IPS DF 19.7 (cell line): ENCODE measurements at places on chromosomes 11 and 22.

- no peak for DNase-seq
Measured at GRCh38 chr22:40121461-40121860, 56.3 kb upstream of the TNRC6B start.

DNA sequence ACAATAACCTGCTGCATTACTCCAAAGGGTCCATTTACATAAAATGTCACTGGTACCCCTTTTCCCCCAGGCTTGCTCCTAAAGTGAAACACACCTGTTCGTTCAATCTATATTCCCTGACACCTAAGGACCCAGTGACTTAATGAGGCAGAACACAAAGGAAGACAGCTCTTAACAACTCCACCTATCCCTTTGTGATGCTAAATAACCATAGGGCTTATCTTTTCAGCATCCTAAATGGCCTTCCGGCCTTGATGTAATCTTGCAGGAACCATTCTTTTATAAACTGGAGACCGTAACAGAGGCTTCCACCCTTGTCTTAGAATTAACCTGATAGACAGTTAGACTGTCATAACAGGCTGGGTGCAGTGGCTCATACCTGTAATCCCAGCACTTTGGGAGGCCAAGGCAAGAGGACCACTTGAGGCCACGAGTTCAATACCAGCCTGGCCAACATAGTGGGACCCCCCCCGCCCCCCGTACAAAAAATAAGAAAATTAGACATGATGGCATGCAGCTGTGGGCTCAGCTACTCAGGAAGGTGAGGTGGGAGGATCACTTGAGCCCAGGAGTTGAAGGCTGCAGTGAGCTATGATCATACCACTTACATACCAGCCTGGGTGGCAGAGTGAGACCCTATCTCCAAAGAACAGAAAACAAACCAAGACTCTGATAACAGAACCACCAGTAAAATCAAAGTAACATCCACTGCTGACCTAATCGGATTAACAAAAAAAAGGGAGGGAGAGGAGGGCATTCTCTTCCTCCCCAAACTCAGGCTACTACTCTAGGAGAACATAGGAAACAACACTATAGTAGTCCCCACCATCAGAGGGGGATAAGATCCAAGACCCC is 5.1 kb downstream of the CHEK2 start:
- DNase-seq, result no peak

GRCh38 chr11:129278586-129279319 is 86.6 kb upstream of the ARHGAP32 start:
- DNase-seq, result no peak

DNA sequence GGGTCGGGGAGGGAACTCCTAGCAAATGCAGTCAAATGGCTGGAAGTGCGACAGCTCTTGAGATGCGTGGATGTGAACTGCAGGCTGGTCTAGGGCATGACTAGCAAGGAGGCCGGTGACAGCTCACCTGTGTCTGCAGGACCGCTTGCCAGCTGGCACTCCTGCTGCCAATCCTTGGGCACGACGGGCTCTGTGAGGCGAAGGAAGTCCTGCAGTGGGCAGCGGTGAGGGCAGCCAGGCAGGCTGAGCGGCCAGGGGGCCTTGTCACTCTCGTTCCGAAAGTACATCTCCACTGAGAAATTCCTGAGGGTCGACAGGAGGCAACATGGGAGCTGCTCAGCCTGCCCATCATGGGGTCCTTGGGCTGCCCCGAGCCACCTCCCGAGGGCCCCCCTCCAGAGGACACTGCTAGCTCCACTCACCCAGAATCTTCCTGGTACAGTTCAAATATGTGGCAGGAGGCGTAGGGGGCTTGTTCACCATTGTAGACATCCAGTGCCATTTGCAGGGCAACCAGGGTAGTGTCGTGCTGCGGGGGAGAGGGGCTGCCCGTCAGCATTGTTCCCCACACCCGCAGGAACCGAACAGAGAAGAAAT is 5.9 kb downstream of the ACP2 start:
- no peak for DNase-seq

GRCh38 chr22:38567531-38568285 is 2.3 kb downstream of the DMC1 start:
- no peak for DNase-seq

DNA sequence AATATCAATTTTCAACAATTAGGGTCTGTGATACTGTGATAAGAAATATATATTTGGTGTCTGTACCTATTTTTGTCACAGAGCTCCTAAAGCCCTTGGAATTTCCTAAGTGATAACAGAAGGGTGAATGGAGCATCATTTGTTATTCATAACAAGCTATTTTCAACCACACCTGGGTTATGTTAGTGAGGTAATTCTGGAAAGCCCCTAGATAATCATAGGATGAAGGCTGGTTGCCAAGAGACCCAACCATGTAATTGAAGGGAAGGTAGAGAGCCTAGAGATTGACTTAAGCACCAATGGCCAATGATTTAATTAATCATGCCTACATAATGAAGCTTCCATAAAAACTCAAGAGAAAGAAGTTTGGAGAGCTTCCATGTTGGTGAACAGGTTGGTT is 109.4 kb downstream of the KIF18A start:
- DNase-seq, result no peak

DNA sequence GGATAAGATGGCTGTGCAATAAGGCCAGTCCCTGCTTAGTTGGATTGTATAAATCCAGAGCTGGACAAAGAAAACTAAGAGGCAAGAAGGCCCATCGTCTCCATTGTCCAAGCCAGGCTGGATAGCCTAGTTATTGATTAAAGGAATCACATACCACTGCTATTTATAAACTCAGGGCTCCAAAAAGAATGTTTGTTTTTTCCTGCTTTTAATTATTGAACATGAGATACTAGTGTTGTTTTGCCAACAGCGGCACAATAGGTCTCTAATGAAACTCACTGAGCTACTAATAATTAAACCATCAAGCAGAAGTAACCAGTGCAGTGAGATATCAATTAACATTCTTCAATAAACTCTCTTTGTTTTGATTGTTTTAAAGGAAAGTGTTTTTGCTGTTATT is 259.7 kb downstream of the INSC start:
- DNase-seq, result no peak

DNA sequence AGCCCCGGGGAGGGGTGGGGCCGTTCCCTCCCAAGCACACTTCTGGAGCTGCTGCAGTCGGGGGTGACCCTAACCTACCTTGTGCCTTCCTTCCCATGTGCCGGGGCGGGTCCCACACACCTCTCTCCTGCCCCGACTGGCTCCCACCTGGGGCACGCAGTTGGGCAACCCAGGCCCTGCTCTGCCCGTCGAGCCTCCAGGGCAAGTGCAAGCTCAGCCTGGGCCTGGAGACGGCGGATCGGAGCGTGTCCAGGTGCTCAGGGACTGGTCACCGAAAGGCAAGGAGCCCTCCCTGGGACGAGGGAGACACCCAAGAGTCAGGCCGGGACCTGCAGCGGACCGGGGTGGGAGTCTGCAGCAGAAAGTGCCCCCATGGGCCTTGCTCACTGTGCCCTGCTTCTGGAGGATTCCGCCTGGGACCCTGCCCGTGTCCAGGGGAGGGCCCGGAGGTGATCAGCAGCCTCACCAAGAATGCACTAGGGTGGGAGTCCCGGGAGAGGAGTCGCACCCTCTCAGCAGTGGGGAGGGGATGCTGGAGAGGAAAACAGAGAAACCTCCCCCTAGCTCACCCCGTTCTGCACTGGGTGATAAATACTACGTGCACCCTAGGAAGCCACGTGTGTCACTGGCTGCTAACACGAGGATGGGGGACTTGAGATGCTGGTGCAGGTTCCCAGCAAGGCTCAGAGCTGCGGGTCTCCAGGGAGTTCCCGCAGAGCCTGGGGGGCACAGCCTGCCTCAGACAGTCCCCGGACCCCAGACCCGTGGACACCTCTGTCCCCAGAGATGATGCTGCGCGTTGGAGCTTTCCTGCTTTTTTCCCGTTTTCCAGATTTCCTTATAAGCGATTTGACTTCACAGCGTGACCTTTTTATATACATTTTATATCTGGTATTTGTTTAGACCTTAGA is 5.2 kb upstream of the GATD1 start:
- no peak for DNase-seq

DNA sequence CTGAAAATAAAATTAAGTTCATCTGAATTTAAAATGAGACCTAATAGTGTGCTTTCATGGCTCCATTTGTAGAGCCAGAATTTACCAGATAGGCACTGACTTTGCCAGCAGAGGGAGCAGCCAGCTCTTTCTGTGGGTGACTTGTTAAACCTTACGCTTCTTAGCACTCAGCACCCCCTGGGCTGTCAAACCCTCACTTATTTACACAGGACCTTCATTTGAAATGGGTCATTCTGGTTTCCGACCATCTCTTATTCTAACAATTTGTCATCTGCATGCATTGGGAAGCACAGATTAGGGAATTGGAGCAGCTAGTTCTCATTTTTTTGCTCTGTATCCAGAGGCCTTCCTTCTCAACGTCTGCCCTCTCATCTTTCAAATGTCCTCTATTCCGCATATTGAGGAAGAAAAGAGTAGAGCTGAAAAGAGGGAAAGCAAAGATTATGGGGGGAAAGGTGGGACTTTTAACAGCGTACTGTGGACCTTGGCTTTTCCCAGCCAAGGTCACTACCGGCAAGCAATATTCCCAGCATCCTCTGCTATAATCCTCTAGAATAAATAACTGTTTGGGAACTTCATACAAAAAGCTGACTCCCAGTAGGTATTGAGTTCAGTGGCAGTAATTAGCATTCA is 3.1 kb downstream of the ASRGL1 start:
- DNase-seq, result no peak

DNA sequence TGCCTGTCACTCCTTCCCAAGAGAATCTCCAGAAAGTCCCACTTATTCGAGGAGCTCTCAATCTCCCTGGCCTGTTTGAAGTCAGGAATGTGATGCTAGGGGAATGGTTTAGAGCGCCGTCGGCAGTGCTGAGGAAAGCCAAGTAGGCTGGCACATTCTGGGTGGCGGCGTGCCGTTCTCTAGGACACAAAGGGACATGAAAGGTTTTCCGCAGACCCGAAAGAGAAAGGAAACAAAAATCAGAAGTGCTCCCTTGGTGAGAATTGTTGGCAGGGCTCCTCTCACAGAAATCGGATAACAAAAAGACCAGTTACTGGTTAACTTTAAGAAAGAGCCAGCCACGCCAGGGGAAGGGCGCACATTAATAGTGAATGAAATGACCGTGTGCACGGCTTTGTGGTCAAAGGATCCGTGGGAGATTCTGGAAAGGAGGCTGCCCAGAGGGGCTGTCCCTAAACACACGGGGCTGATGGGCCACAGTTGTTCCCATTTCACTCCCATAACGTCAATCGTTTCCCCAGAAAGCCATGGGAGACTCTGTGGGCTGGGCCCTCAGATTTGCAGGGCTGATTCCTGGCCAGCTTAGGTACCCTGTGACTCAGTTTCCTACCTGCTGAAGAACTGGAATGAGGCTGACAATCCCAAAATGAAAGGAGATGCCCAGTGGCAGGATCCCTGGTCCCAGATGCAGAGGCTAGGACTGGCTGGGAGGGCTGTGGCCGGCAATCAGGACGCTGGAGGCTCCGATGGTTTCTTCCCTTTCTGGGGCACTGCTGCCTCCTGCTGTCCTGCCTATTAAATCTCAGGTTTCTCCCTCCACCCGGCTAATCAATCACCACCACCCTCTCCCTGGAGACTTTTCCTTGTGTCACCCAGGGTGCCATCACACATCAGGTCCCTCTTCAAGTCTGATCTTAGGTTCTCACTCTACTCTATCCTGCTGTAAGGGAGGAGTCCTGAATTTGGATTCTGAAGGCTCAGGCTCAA is 82.3 kb downstream of the RCN1 start:
- no peak for DNase-seq

DNA sequence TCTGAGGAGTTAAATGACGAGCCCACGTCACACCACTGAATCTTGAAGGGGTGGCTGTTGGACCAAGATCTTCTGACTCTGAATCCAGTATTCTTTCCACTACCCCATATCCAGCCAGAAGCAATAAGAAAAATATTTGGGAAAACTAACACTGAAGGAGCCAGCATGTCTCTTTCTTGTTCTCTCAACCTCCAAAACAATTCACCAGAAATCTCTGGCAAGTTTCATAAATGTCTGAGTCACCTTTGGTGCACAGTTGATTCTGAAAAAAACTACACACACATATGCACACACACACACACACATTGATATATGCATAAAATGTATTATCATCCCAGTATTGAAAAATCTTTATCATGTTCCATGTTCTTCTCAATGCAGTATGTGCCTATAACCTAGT is 104.3 kb upstream of the BLID start:
- DNase-seq, result no peak

DNA sequence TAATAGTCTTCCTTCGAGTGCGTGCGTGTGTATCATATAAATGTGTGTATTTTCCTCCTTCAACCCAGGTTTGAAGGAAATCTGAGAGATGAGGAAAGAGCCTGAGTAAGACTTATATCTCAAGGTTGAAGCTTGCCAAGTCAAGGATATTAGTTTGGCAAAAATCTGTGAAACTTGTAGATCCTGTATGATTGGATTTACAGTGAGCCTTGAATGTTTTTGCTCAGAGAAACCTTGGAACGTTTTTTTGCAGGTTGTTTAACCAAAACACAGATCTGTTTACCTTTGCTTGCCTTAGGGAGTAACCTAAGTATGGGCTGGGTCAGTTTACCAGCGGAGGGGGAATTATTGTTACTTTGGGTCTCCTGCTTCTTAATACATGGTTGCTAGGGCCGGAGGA is 35.9 kb upstream of the SORL1-AS1 start:
- DNase-seq, result no peak

DNA sequence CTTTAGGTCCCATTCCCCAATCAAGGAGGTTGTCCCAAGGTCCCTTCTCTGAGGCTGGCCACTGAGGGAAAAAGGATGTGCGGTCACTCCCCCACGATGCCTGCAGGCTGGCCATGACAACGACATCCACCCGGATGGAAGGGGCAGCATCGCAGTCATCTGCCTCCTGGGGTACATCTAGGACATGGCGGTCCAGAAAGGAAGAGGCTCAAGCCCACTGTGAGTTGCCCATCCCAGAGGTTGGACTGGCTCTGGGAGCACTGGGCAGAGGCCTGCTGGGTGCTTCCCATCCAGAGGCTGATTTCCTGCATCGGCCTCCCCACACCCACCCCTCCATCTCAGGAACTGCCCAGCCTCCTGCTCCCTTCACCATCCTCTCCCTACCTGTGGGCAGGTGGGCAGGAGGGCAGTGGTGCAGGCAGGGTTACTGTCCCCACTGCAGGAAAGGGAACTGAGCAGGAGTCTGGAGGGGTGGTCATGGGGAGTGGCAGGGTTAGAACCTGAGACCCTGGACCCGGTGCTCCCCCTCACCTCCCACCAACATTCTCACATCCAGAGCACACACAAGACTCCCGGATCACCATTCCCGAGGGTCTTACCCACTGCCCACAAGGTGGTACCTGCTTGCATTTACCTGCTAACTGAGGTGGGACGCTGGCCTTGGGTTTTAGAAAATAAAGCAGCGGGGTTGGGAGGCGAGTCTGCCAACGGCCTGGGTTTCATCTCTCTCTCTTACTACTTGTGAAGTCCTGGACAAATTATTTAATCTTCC is 4.4 kb downstream of the RCE1 start:
- no peak for DNase-seq
